ENCODE measurements at places on chromosomes 4 and X.

- ATAC-seq = no peak
Observed at GRCh38 chrX:21702725-21703124, 44.6 kb upstream of the KLHL34 start.

- ATAC-seq = no peak
Observed at GRCh38 chr4:165592386-165592785, 213.6 kb downstream of the CPE start.

- no peak for ATAC-seq
Observed at GRCh38 chr4:79653871-79654270, 245.8 kb upstream of the GK2 start.

GRCh38 chr4:159060161-159060560, 42.7 kb upstream of the RAPGEF2 start:
- no peak for ATAC-seq

- ATAC-seq = no peak
Observed at GRCh38 chr4:31086756-31087330, 366.7 kb downstream of the PCDH7 start.

GRCh38 chr4:174794543-174795094, 34.4 kb downstream of the GLRA3 start:
- no peak for ATAC-seq

DNA sequence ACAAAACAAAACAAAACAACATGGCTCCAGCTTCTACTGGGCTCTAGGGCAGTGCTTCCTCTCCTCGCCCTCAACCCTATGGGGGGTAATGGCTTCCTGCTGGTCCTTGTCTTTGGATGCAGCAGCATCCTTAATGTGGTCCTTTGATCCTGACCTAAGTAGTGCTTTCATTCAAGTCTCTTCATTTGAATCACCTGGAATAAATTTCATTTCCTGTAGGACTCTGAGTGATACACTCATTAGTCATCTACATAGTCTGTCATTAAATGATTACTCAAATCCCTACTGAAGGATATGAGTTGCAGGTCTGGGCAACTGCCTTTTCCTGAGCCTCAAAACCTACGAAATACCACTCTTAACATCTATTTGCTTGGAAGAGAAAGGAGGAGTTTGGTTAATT, 54.5 kb downstream of the RHOH start:
- peak; percentile 81 for ATAC-seq

DNA sequence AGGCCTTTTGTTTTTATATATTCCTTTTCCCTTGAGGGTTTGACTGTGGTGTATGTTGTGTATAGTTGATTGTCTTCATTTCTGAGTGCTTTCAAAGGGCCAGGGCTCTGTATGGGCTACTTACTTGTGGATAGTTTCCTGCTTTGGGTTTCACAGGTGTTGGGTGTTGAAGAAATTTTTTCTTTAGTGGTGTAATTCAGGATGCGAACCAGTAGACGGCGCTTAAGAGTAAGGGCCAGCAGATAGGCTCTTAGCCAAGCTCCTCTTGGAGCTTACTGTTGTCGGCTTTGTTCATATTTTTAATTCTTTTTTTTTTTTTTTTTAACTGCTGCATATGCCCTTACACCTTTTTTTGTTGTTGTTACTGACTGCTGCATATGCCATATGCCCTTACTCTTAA, 276.3 kb upstream of the GALNT7 start:
- ATAC-seq = no peak

- ATAC-seq = peak; percentile 47
Observed at GRCh38 chrX:46573331-46573891, at the start of gene CHST7. TSS of gene CHST7 (plus strand) at chrX:46573765. CDS start at chrX:46573932, 167 bp downstream.

DNA sequence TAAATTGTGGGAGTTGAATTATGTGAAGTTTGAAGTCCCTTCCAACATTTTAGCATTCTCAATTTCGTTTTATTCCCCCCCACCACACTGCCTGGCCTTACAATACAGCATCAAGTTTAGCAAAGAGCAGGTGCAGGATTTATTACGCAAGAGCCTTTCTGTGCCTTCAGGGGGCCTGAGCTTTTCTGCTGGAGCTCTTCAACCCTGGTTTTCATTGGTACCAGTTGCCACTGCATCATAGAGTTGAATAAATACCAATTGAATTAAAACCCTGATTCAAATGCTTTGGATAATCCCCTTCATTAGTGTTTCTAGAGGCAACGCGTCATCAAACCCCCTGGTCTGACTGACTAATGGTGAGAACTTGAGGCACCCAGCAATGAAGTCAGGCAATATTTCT, 43.6 kb upstream of the KIT start:
- no peak for ATAC-seq

DNA sequence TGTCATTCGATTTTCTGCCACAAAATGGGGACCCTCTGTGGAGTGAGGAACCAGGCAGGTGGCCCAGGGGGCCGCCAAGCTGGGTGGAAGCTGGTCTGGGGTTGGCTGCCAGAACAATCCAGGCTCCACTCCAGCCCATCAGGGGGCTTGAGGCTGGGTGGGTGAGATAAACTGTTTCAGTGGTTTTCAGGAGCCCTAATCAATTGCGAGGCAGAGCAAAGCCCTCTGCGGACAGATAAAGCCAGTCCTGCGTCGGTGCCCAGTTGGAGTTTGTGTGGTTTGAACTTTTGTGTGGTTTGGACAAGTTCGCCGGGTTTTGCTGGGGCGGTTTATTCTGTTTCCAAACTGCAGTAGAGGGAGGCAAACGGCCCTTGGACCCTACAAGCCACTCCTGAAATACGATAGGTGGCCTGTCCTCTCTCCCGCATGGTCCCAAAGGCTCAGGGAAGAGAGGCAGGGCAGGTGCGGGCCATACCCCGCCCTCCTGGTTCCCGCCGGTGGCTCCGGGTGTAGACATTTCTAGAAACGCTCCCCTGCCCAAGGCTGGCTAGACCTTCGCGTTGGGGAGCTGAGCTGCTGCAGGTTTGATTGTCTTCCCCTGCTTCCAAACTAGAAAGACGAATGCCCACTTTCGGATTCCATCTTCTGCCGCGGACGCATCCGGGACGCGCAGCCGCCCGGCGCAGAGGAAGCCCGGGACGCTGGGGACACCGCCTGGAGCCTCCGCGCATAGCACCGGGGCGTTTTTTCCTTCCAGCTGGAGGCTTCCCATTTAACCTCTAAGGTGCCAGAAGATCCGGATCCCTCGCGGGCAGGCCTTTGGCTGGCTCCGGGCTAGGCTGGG, 169.0 kb upstream of the BCOR start:
- peak; percentile 89 for ATAC-seq

DNA sequence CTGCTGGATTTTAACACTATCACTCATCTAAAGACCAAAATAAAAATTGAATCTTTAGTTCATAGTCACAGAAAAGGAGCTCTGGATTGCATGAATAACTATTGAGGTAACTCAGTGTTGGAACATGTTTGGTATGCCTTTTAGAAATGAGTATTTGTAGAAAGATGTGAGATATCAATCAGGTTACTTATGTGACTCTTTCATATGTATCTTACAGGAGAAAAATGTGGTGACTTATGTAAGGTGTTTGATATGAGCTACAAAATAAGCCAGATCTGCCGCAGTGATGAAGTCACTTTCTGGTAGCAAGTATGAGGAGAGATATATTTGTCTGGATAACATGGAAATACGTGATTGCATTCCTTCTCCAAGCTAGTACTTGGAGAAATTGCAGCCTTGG, 1653.3 kb upstream of the PCDH7 start:
- ATAC-seq = no peak

DNA sequence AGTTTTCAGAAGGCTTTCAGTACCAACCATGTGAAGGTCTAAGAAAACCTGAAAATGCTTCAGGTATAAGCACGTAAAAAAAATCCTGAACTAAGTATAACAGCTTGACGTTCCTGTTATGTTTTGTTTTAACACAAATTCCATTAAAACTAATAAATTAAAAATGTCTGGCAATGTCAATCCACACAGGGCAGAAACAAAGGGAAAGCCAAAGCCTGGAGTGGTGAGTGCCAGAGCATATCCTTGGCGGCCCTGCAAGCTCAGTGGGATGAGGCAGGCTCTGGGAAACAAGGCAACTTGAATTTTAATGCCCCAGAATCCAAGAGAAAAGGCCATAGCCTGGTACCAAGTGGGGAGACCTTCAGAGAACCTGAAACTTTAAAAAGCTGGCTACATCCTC, 78.2 kb downstream of the EPHA5 start:
- no peak for ATAC-seq

DNA sequence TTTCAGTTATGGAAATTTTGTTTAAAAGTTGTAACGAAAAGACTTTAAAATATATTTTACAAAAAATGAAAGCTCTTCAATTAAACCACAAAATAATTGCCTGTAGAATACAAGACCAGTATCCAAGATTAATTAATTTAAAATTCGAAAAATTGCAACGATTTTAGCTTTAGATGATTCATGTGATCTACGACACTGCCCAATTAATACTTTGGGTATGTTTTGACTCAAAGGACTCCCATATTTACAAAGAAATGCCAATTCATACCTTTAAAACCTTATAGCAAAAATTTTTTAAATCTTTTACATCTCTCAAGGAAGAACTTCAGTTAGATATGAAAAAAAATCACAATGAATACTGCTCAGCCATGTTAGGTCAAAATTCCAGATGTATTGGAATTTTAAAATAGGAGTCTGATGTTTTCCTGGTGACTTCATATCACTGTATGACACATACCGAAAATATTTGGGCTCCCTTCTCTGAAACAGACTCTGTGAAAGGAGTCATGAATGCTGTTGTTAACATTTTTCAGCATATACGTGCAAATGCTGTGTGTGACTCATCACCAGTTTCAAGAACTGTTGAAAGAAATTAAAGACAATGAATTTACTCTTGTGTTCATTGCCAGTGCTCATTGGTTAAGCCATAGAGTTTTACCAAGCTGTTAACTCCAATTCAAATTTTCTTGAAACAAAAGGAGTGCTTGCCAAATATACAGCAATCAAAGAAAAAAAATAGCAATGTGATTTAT, 13.8 kb upstream of the SMS start:
- ATAC-seq = peak; percentile 77

- peak; percentile 79 for ATAC-seq
Observed at GRCh38 chrX:48751343-48751742, 10.2 kb upstream of the GLOD5 start.

- ATAC-seq = no peak
Observed at GRCh38 chr4:89847571-89848325, 10.8 kb upstream of the SNCA start.

- peak; percentile 37 for ATAC-seq
Observed at GRCh38 chr4:26161030-26161824, 159.6 kb upstream of the RBPJ start.

GRCh38 chr4:74098427-74098994, 484 bp downstream of the CXCL2 start:
- ATAC-seq = no peak

GRCh38 chrX:12974796-12975669, at the start of gene TMSB4X:
TSS of gene TMSB4X (plus strand) at chrX:12975110.
- ATAC-seq = peak; percentile 59

- peak; percentile 59 for ATAC-seq
Observed at GRCh38 chr4:94406668-94407437, 44.9 kb upstream of the PDLIM5 start.

GRCh38 chrX:155068165-155068564, 2.8 kb downstream of the CMC4 start:
- ATAC-seq = no peak

GRCh38 chrX:106954041-106954440, 33.8 kb downstream of the CLDN2 start:
- ATAC-seq = no peak
